ENCODE measurements at places on chromosomes 7 and 10. TPM values are rescaled to one million over a fixed set of nuclear protein-coding genes. Genes with fewer than 3 reads are reported as not detected.

- H3K36me3 ChIP-seq = no peaks in the 10 kb centered on the region
- H3K27ac ChIP-seq = no peak overlapping the region
- H3K4me3 ChIP-seq = no peak overlapping the region
- no peak for DNase-seq
- H3K27me3 ChIP-seq = peaks cover 27% of the 10 kb centered on the region
Observed at GRCh38 chr10:6711408-6711841, 131.3 kb upstream of the PRKCQ start.

- DNase-seq = no peak
- no peaks in the 10 kb centered on the region for H3K36me3 ChIP-seq
- H3K4me1 ChIP-seq = no peaks in the 10 kb centered on the region
- H3K27ac ChIP-seq = no peak overlapping the region
- peaks cover 5% of the 10 kb centered on the region for H3K27me3 ChIP-seq
Observed at GRCh38 chr10:116240157-116240950, 32.7 kb downstream of the GFRA1 start.

Gene SPDYE16
- 0.26 TPM for total RNA-seq

GRCh38 chr10:48564466-48565160 lies 40.3 kb downstream of the ARHGAP22 start:
- no peak overlapping the region for H3K4me3 ChIP-seq
- no peaks in the 10 kb centered on the region for H3K27me3 ChIP-seq
- no peaks in the 10 kb centered on the region for H3K4me1 ChIP-seq
- no peaks in the 10 kb centered on the region for H3K36me3 ChIP-seq

GRCh38 chr7:150338166-150338829 lies 3.1 kb downstream of the RARRES2 start:
- H3K4me3 ChIP-seq = no peak overlapping the region
- peaks cover 5% of the 10 kb centered on the region for H3K27me3 ChIP-seq
- peaks cover 14% of the 10 kb centered on the region for H3K36me3 ChIP-seq
- H3K27ac ChIP-seq = peak overlapping the region; percentile 34

Gene MKI67
- total RNA-seq = 0.34 TPM

Gene FZD8
- 0.63 TPM for total RNA-seq

Gene SYT15
- total RNA-seq = 1.9 TPM

GRCh38 chr10:17122726-17123661 lies 6.6 kb downstream of the CUBN start:
- no peaks in the 10 kb centered on the region for H3K27me3 ChIP-seq
- peaks cover 29% of the 10 kb centered on the region for H3K36me3 ChIP-seq
- no peaks in the 10 kb centered on the region for H3K4me1 ChIP-seq
- H3K27ac ChIP-seq = no peak overlapping the region

GRCh38 chr10:61470740-61471139 lies 17.6 kb upstream of the TMEM26 start:
- H3K27me3 ChIP-seq = peaks cover 4% of the 10 kb centered on the region
- no peaks in the 10 kb centered on the region for H3K4me1 ChIP-seq
- DNase-seq = no peak
- H3K36me3 ChIP-seq = no peaks in the 10 kb centered on the region
- H3K4me3 ChIP-seq = no peak overlapping the region
- no peak overlapping the region for H3K27ac ChIP-seq

- DNase-seq = no peak
- H3K27ac ChIP-seq = no peak overlapping the region
- no peaks in the 10 kb centered on the region for H3K36me3 ChIP-seq
- H3K4me1 ChIP-seq = no peaks in the 10 kb centered on the region
Observed at GRCh38 chr10:83764666-83765065, 374.6 kb upstream of the GHITM start.

GRCh38 chr10:76282061-76283025 lies 850.9 kb downstream of the LRMDA start:
- DNase-seq = no peak
- no peaks in the 10 kb centered on the region for H3K4me1 ChIP-seq
- H3K4me3 ChIP-seq = no peak overlapping the region
- H3K27me3 ChIP-seq = no peaks in the 10 kb centered on the region
